ENCODE measurements at places on chromosomes 1 and 21. TPM values are rescaled to one million over a fixed set of nuclear protein-coding genes. Genes with fewer than 3 reads are reported as not detected.

The NPHS2 gene
- total RNA-seq = not detected

- DNase-seq = no peak
Observed at GRCh38 chr1:167861664-167862381, 52.1 kb downstream of the ADCY10 start.

The IGSF5 gene
- total RNA-seq = not detected

The EDN2 gene
- total RNA-seq = not detected

The TRIM17 gene
- total RNA-seq = not detected

- no peak for DNase-seq
Observed at GRCh38 chr1:3778590-3779264, 6.2 kb downstream of the SMIM1 start.

GRCh38 chr1:203037509-203038190 is 11.4 kb downstream of the PPFIA4 start:
- DNase-seq = peak; percentile 57

GRCh38 chr1:147824001-147824400 is 63.6 kb upstream of the GJA5 start:
- no peak for DNase-seq

DNA sequence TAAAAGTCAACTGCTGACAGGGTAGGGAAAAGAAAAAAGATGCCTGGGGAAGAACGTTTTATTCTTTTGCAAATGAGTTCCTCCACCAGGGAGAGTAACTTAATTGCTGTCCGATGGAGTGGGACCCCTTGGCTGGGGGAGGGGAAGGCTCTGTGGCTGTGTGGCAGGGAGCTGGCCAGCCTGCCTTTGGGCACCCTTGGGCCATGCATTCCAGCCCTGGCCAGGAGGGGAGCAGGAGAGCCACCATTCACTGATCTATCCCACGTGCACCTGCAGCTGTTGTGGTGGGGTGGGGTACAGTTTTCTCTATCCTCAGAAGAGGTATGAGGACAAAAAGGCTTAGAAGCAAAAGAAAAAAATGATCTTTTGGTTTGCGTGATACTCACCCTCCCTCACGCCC is 116.9 kb downstream of the KCNK1 start:
- no peak for DNase-seq

- peak; percentile 2 for DNase-seq
Observed at GRCh38 chr1:43436371-43436770, 17.4 kb downstream of the HYI start.

The DPM3 gene
- 76.2 TPM for total RNA-seq

GRCh38 chr1:101051688-101052638 is 26.4 kb upstream of the DPH5 start:
- no peak for DNase-seq

- no peak for DNase-seq
Observed at GRCh38 chr1:18711536-18712251, 81.0 kb downstream of the PAX7 start.

GRCh38 chr1:115839029-115839678 is 1.8 kb downstream of the NHLH2 start:
- DNase-seq = no peak

DNA sequence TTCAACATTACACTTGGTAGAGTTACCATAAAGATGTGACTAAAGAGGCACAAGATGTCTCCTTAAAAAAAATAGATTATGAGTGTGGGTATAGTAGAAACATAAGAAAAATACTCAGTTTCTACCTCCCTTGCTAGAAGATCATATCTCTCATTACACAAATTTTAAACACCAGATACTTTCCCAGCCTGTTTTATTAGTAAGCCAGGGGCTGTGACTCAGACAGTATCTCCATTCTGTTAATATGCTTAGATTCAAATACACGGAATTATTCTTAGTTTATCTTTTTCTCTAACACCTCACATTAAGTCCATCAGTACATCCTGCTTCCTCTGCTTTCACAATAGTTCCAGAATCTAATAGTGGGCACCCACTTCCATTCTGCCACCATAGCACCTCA is 561.8 kb upstream of the ADAMTS5 start:
- no peak for DNase-seq

The MASP2 gene
- not detected for total RNA-seq

The KCND3 gene
- total RNA-seq = 18.4 TPM

GRCh38 chr1:188433425-188433824 is 1604.7 kb downstream of the PLA2G4A start:
- no peak for DNase-seq

- DNase-seq = no peak
Observed at GRCh38 chr1:41388510-41388909, 27.3 kb downstream of the FOXO6 start.

The KRTAP11-1 gene
- not detected for total RNA-seq

The CR1 gene
- 31.2 TPM for total RNA-seq

GRCh38 chr21:31128234-31128633 is 90.0 kb upstream of the KRTAP19-8 start:
- DNase-seq = no peak

GRCh38 chr21:39315603-39316445 is 2.4 kb upstream of the BRWD1 start:
- no peak for DNase-seq

DNA sequence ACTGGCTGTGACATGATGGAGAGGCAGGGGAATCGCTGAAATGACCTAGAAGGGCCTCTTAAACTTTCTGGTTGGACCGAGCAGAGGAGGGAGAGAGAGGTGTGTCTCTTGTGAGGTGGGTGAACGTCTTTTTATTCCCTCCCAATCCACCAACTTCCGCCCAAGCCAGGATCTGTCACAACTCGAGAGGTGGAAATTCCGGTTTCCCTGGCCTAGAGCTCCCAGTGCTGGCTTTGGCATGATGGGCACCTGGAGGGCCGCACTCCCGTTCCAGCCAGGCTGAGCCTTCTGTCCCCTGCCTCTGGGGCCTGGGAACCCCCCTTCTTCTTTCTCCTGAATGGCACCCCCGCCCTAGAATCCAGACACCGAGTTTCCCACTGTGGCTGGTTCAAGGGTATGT is at the start of gene SEMA4A:
SEMA4A (plus strand) TSS at position 224 of the 400 bp plus-strand sequence. CDS start 994 bp downstream, outside the sequence.
- DNase-seq = no peak

The HSPB7 gene
- total RNA-seq = 342 TPM

DNA sequence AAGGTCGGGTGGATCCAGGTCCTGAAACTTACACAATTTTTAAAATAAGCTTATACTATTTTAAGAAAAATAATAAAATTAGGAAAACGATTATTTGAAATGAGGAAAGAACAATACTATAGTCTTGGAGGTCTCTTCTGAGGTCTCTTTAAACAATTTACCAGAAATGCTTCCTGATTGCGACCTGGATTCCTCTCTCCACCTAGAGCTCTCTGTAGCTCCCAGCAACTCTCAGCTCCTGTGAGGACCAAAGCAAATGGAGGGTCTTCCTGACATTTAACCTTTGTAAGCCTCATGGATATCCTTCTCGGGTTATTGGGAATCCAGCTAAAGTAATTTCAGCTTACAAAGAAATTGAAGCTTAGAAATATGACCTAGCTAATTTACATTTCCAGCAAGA is 886 bp downstream of the BTBD8 start:
- no peak for DNase-seq

The FBXO44 gene
- 12.1 TPM for total RNA-seq

DNA sequence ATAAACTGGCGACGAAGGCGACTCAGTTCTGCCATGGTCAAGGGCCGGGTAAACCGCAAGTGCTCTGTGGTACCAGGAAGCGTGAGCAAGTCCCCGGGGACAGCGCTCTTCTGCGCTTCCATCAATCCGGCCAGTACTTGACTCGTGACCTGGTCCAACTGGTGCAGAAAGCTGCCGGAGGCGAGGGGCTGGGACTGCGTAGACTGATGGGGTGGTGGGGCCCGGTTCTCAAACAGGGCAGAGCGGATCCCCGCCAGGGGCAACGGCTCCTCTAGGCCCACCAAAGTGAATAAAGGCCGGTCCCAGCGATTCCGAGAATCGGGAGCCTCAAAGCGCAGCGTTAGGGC is 852 bp downstream of the KTI12 start:
- DNase-seq = no peak

DNA sequence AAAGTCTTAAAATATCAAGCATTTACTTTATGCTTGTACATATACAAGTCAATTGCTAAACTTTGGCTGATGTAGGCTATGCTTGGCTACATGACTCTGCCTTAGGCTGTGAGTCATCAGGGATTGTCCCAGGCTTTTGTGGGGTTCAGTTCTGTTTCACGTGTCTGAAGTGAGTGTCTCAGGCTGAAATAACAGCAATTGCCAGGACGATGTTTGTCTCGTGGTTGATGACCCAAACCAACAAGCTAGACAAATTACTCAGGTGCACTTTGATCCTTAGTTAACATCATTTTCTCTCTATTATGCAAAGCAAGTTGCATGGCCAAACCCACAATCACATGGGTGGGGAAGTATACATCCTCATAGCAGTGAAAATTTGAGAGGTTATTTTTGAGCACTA is 410.1 kb downstream of the BRINP3 start:
- no peak for DNase-seq

The TTC22 gene
- total RNA-seq = not detected

GRCh38 chr21:42659416-42660117 is 6.1 kb downstream of the PDE9A start:
- DNase-seq = no peak

DNA sequence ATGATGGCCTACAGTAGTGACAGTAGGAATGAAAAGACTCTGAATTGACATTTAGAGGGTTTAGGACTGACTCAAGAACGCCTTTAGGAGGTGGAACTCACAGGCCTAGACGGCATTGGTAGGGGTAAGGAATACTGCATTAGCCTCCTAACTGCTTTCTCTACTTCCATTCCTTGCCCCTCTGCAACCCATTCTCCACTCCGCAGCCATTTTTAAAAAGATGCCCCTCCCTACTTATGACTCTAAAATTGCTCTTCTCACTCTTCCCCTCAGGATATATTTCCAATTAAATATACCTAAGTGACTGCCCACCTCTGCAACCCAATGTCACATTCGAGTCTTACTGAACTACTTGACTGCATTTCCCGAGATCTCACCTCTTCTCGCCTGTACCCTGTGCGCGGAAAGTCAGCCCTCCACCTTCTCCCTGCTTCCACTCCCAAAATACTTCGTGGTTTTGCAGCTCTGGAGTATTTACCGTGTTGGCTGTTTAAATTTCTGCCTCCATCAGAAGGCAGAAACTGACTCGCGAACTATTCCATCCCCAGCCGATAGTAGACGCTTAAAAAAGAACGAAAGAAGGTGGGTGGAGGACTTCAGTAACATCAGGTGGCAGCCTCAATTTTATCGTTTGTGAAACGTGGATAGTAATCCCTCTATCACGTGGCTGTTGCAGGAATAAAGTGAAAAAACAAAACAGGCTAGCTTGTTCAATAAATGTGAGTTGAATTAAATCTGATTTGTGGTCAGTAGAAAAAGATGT is 1.1 kb upstream of the YBX1 start:
- no peak for DNase-seq

DNA sequence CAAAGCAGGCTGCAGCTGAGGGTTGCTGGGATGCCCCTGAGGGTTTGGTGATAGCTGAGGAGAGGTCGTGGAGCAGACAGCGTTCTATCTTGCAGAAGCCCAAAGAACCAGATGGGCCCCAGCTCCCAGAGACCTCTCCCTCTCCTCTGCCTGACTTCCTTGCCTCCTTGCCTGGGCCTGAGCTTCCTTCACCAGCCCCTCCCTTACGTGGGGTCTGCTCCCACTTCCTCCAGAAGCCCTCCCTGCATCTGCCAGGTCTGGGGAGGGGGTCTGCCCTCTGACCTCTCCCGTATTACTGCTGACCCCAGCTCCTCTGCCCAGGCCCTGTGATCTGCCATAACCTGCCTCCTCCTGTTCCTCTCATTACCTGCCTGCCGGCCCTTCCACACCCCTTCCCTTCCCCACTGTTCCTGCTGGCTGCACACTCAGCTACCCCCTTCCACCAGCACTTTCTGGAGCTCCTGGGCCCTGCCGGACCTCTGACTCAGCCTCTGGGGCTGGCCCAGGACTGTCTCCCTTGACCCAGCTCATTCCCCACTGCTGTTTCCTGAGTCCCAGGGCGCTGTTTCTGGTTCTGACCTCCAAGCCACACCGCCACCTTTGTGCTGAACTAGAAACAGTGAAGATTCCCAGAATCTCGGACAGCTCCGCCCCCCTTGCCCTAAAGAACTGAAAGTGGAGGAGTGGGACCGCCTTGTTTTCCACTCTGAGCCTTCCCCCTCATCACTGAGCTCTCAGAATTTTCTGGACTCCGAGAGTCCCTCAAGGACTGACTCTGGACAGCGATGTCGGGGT is 237.7 kb upstream of the C1orf174 start:
- no peak for DNase-seq

DNA sequence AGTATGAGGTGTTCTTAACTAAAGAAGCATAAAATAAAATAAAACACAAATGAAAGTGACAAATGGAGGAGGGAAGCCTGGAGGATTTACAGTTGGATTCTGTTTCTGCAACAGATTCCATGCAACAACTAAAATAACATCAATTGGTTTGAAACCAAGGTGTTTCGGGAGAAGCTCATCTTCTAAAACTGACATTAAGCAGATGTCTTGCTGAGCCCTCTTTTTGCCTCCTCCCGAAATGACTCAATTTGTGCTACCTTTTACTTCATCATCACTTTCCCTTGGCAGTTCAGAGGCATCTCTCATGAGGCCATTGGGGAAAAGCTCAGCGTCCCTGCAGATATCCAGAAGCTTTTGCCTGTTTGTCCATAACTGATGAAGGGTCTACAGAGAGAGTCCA is 121.6 kb upstream of the ADAR start:
- DNase-seq = no peak

- no peak for DNase-seq
Observed at GRCh38 chr1:67171978-67172377, 5.7 kb downstream of the IL23R start.

- no peak for DNase-seq
Observed at GRCh38 chr1:192243721-192244120, 73.1 kb upstream of the RGS21 start.

- DNase-seq = no peak
Observed at GRCh38 chr1:17438318-17439249, 893 bp downstream of the RCC2 start.

GRCh38 chr1:199116488-199116887 is 477.6 kb downstream of the PTPRC start:
- DNase-seq = no peak

DNA sequence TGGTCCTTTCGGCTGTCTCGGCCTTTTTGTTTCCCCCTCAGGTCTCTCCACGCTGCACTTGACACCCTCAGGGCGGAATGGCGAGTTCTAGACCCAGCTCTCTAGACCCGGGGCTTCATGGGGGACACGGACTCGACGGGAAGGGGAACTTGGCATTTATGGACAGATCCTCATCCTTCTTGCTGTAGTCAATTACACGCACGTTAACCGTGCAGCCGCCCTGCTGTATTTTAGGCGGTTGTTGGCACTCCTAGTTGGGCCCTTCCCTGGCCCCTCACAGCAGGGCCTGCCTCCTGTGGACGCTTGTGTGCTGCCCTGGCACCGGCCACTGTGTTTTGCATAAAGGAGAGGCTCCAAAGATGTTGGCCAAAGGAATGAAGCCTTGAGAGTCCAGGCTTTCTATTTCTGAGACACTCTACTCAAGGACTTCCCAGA is 558 bp upstream of the BTG3 start:
- no peak for DNase-seq

DNA sequence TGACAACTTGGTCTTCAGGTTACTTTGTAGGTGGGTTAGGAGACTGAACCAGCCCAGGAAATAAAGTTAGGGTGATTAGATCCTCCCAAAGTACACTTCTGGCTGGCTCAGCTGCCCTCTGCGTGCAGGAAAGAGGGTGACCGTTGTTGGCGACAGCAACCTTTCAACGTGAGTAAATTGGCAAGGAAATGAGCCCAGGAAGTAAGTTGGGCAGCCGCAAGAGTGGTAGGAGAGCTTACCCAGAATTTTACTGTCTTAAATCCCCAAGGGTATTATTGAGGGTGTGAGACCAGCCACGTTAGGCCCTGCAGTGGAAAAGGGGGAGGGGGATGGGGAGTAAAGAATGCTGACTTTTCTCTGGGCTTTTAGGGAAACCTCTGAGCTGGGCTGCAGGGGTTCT is 1.6 kb downstream of the TENT5C start:
- DNase-seq = peak; percentile 37

All from mesenteric fat pad (tissue), 1 donor.